ENCODE measurements at places on chromosomes 1 and 21.

- DNase-seq, result no peak
Measured at GRCh38 chr1:240033406-240033805, 58.3 kb upstream of the FMN2 start.

GRCh38 chr1:44894591-44894990 is 51.5 kb upstream of the PTCH2 start:
- DNase-seq, result no peak

- DNase-seq, result no peak
Measured at GRCh38 chr1:219927298-219927955, 930 bp downstream of the SLC30A10 start.

DNA sequence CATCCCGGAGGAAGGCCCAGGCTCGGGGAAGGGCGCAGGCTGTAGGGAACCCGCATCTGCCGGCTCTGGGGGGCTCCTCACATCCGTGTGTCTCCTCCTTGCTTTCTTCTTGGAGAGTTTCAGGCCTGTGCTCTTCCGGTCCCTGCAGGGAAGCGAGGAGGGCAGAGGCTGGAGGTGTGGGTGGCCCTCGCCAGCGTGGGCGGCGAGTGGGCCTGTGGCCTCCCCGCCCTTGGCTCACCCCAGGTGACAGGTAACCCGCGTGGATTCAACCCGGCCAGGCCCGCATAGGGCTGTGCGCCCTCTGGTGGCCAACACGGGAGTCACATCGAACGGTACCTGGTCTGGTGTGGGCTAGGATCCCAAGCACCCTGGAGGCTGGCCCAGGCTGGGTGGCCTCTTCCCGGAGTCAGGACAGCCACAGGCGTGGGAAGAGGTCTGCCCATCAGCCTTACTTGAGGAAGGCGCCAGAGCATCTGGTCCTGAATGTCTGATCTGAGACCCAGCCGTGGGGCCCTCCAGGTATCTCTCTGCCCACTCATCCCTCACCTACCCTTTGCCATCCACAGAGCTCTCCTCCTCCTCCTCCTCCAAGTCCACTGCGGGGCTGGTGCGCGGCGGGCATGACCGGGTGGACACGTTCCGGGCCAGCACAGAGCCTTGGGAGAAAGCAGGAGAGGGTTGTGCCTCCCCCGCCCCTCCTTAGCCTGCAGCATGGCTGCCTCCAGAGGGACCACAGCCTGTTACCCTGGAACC is 9.6 kb upstream of the TNFRSF25 start:
- DNase-seq, result peak; percentile 74

DNA sequence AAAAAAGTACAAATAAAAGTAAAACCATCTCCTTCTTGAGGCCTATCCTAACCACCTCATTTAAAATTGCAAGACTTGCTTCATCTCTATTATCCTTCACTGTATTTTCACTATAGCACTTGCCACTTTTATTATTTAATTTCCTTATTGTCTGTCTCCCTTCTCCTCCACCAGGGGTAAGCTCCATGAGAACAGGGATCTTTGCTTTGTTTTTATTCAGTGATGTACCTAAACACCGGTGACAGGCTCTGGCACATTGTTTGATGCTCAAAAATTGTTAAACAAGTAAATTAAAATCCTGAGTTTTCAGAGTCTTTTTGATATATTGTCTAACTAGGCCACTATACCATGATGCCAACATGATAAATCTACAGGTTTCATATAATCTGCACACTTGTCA is 17.2 kb upstream of the SPEN start:
- no peak for DNase-seq

DNA sequence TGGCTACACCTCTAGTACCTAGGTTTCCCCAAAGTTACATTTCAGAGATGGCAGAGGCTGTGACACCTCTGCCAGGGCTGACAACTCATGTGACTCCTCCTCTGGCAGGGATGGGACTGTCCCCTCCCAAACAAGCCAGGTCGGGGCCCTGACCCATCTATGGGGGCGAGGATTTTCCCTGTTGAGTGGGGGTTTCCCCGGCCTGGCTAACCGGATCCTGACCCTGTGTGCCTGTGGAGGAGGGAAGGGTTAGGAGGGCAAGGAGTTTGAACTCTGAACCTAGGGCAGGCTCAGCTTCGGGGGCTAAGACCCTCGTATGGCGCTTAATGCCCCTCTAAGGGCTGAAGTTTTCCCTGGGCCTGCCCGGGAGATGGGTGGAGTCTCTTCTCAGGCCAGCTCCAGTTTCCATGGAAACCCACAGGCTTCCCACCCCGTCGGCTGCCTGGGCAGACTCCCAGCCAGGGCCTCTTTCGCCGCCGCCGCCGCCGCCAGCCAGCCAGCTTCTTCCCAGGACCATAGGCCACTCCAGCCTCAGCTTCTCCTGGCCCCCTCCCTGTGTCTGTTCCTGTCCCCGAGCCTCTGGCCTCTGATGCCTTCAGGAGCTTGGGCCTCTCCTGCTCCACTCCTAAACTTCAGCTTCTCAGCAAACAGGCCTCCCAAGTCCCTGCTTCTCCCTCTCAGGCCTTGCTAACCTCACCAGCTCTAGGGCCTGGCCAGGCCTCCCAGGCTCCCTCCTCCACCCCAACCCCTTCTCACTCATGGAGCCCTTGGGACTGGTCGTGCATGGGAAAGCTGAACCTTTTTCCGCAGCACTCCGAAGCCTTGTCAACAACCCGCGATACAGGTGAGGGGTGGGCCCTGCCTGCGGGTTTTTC is at the start of gene BTBD19:
BTBD19 (plus strand) TSS at position 461 of the 875 bp plus-strand sequence; CDS start at position 759, 298 bp downstream.
- DNase-seq, result no peak

GRCh38 chr1:151686561-151686960 is 30.0 kb downstream of the CELF3 start:
- DNase-seq, result no peak

GRCh38 chr1:28518745-28519341 is 13.0 kb downstream of the RCC1 start:
- DNase-seq, result no peak

- no peak for DNase-seq
Measured at GRCh38 chr1:85342207-85342606, 65.8 kb upstream of the BCL10 start.

DNA sequence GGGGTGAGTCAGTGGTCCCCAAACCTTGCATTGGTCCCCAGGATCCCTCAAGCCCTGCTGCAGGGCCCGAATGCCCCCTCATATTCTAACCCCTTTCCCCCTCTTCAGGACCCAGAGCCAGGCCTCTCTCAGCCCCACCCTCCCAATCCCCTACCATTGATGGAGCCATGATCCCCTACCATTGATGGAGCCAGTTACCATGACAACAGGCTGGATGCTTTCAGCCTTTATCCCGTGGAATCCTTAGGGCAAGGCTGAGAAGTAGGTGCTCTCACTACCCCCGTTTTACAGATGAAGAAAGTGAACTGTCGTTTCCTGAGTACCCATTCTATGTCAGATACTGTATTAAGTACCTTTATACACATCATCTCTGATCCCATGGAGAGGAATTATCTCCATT is 70.8 kb downstream of the EPHB2 start:
- no peak for DNase-seq

DNA sequence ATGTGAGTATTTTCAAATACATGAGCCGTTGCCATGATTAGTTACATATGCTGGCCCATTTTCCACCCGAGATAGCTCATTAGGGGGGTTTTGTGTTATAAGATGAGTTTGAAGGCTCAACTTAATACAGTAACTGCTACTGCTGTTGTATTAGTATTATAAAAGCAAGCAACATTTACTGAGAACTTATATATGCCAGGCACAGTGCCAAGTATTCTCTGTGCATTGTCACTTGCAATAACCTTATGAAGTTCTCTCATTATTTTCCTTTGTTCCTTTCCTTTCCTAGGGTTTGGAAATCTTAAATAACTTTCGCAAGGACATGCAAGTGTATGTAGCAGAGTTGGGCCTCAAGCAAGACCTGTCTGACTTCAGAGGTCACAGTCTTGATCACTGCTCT is 107.9 kb downstream of the RYR2 start:
- no peak for DNase-seq

DNA sequence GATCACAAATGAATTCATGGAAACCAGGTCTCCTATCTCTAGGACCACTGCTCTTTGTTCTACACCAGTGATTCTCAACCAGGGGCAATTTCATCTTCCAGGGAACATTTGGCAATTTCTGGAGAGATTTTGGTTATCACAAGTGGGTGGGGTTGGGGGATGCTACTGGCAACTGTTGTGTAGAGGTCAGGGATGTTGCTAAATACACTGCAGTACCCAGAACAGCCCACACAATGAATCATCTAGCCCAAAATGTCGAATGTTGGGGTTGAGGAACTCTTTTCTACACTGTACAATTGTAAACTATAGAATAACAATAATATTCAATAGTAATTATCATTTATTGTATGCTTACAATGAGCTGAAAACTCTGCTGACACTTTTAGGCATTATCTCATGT is 55.7 kb upstream of the UBE2U start:
- DNase-seq, result no peak

- peak; percentile 36 for DNase-seq
Measured at GRCh38 chr1:46622344-46622743, 5.7 kb upstream of the MOB3C start.

DNA sequence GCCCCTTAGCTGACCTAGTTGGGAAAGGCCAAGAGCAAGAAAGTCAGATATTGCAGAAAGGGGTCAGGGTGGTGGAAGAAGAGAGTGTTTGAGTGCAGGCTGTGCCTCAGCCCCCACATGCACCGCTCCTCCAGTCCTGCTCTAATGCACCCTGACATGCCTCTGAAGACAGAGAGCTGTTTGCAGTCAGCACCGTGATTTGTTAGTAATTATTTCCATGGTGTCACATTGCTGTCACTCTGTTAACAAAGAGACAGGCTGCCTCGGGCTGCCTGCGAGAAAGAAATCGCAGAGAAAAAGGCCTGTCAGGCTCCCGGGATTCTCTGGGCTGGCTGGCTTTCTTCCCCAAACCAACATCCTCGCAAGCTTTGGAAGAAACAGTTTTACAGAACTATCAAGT is 58.3 kb downstream of the ERI3 start:
- no peak for DNase-seq

DNA sequence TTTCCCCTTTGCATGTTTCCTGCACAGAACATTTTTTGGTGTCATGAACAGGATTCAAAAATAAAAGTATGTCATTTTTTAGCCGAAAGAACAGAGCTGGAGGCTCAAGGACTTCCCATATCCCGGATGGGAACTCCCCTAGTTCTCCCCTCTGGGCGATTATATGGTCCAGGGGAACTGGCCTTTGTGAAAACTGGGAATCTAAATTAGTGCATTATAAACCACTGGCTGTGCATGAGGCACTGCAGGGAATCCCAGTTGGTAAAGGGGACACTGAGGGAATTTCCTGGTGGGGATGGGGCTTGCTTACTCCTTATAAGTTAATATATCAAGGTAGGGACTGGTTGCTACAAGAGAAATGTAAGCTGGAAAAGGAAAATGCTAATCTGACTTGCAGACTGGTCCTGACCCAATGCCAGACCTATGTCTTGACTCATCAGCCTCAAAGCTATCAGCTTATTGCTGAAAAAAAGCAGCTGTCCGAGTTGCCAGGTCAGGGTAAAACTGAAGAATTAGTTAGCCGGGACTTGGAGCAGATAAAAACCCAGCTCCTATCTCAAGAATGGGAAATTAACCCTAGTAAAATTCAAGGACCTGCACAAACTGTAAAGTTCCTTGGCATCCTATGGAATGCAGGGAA is 122.6 kb downstream of the FCRL5 start:
- no peak for DNase-seq

- peak; percentile 92 for DNase-seq
Measured at GRCh38 chr1:30058970-30059369, 664.4 kb downstream of the MATN1 start.

- DNase-seq, result no peak
Measured at GRCh38 chr1:204928671-204929486, 58.2 kb downstream of the NFASC start.

- DNase-seq, result peak; percentile 66
Measured at GRCh38 chr1:156385534-156386031, 16.6 kb downstream of the RHBG start.

DNA sequence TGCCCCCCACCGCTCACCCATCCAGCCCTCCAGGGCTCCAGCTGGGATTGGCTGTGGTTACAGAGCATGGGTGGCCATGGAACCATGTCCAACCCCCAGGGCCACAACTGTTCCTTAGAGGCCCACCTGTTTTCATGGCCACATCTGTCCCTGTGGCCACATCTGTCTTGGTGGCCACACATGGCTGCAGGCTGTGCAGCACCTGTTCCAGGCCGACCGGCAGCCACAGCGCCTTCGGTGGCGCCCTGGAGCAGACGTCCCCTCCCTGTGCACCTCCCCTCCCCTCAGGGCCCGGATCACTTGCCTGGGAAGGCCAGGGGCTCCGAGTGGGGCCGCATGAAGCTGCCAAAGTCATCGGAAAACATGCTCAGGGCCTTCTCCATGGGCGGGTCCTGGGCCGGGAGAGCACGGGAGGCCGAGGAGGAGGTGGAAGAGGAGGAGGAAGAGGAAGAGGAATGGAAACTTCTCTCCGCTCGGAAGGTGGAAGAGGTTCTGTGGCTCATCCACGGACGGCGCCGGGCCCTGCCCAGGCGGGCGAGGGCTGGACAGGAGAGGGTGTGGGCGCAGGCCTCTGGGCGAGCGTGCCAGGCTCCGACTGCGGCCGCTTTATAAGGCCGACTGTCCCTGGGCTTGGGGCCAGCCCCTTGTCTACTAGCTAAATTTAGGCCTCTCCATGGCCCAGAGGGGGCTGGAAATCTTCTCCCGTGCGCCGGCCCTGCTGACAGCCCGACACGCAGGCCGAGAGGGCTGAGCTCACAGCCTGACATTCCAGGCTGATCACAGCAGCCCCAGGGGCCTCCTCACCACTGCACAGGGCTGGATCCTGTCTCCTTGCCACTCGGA is at the start of gene HSPB7:
HSPB7 (minus strand) TSS at position 583 of the 843 bp plus-strand sequence; CDS start at position 503, 80 bp downstream.
- DNase-seq, result no peak

DNA sequence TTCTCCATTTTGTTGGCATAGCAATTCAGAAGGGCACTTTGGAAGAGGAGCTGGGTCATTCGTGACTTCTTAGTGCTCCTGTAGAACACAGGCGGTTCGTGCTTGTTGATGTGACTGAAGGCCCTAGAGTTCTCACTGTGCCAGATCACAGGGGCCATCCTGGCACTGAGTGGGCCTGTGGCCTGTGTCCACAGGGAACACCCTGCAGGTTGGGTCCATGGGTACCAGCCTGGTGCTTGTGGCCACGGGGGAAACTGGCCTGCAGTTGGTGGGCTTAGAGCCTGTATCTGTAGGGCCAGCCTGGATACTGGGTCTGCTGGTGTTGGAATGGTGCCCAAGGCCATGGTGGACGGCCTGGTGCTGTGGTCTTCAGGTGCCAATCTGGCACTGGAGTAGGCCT is 9.2 kb downstream of the OR2G3 start:
- DNase-seq, result no peak

DNA sequence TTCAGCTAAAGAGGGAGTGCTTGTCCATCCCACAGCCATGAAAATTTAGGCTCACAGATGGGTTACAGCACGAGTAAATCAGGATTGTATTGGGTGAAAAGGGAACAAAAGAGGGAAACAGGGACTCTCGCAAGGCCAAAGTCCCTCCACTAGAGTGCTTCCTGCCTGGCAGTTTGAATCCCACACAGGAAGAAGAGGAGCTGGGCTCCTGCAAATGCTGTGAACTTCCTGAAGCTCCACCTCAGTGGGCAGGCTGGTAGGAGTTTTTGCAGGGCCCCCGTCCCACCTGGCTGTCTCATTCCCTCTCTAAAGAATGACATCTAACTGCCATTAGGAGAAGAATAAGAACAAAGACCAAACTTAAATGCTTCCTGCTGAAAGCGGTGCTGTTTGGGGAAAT is 712.0 kb upstream of the PRMT6 start:
- no peak for DNase-seq

GRCh38 chr1:3345792-3346191 is 108.7 kb upstream of the ARHGEF16 start:
- no peak for DNase-seq

Data from RWPE1 (cell line).